ENCODE measurements at places on chromosomes 11 and 22.

- DNase-seq: no peak
Measured at GRCh38 chr11:12474871-12475270, 97.5 kb downstream of the PARVA start.

DNA sequence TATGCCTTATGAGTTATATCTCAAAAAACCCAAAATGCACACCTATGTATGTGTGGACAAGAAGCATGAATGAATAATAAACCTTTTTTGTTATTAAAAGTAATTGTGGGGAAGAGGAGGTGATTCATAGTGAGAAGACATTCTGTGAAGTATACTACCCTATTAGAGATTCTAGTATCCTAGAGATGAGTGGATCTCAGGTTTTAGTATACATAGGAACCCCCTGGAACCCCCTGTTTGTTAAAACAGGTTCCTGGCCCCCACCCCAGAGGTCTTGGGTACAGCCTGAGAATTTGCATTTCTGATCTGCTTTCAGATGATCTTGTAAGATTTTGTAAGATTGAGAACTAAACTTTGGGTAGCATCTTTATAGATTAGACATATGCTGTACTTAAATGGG, 17.5 kb downstream of the NUCB2 start:
- no peak for DNase-seq

GRCh38 chr11:68135161-68135560, 14.0 kb upstream of the CHKA start:
- no peak for DNase-seq

DNA sequence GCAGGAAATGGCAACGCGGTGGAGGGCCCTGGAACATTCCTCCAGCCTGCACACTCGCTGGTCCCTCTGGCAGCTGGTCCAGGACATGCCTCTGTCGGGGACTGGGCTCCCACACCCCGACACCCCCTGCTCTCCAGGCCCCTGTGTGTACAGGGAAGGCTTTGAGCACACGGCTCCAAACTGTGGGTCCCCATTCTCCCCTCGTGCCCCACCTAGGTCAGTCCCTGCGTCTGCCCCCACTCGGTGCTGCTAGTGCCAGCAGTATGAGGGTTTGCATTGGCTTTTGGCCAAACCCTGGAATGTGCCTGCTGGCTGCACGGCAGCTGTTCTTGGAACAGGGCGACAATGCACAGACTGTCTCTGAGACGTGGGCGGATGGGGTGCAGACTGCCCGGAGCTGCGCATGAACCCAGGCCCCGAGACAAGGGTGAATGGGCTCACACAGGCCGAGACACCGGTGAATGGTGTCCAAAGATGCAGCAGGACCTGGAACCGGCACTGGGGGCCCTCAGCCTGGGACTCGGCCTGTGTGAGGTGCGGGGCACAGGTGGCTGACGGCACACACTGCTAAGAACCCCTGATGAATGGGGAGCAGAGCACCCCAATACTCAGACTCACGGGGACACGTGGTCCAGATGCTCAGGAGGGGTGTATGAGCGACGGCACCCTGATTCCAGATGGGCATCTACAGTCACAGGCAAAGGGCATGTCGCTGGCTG, 7.5 kb upstream of the SYT8 start:
- no peak for DNase-seq

DNA sequence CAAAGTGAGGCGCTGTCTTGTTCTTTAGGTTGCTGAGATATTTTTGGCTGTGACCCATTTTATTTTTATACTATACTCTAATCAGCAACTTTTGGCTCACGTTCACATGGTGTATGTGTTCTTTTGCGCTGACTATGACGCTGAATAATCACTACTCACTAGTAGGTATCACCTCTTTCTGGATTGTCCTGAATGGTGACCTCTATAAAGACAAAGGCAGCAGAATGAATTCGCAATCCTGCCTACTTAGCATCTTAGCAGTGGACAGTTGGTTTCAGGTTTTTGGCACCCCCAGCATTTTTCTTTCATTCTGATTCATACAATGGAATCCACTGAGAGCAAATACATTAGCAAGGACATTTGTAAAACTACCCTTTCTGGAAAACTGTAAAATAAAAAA, 351.3 kb downstream of the JRKL start:
- no peak for DNase-seq

DNA sequence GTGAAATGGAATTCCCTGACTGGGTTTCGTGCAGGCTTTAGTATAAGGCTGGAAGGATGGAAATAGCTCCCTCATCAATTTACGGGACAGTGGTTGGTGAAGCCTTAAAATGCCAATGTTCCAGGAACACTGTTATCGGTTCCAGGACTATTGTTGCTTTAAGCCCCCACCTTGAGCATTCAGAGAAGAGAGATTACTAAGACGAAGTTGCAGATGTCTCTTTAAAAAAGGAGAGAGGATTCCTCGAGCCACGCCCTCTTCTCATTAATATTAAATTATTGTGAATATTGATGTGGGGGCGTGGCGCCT, 195 bp upstream of the CREB3L1 start:
- DNase-seq: no peak

GRCh38 chr22:26565181-26565580, 24.8 kb downstream of the TPST2 start:
- DNase-seq: no peak
